COLO829 (cell line): ENCODE measurements at places on chromosomes 1 and 21.

GRCh38 chr1:2969845-2970291 is 51.4 kb upstream of the ACTRT2 start:
- no peak for DNase-seq

GRCh38 chr1:232598133-232598532 is 31.8 kb downstream of the SIPA1L2 start:
- no peak for DNase-seq

GRCh38 chr1:18752409-18752808 is 107.1 kb downstream of the TAS1R2 start:
- no peak for DNase-seq

DNA sequence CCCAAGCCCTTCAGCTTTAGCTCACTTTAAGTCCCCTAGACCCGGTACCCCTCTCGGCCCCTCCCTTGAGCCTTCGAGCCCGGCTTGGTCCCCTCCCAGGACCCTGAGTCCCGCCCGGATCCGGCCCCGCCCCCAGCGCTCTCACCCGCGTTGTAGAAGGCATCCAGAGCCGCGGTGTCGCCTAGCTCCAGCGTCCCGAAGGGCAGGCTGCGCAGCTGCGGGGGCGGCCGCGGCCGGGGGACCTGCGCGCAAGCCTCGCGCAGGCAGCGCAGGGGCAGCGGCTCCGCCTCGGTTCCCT is 699 bp downstream of the MAP3K6 start:
- DNase-seq = peak; percentile 51

GRCh38 chr1:156884560-156885184 is 8.8 kb upstream of the PEAR1 start:
- no peak for DNase-seq

- no peak for DNase-seq
These were observed 40.9 kb downstream of the FCRL3 start for GRCh38 chr1:157659576-157660247.

- no peak for DNase-seq
These were observed 9.1 kb upstream of the AK2 start for GRCh38 chr1:33045814-33046213.

GRCh38 chr1:94463765-94464330 is 45.7 kb downstream of the ABCD3 start:
- DNase-seq = peak; percentile 52

GRCh38 chr1:245802941-245803665 is 648.3 kb downstream of the KIF26B start:
- no peak for DNase-seq

- DNase-seq = peak; percentile 28
These were observed 149.3 kb downstream of the BRINP3 start for GRCh38 chr1:190328361-190328760.

GRCh38 chr21:26447932-26448475 is 125.1 kb downstream of the CYYR1 start:
- DNase-seq = no peak

DNA sequence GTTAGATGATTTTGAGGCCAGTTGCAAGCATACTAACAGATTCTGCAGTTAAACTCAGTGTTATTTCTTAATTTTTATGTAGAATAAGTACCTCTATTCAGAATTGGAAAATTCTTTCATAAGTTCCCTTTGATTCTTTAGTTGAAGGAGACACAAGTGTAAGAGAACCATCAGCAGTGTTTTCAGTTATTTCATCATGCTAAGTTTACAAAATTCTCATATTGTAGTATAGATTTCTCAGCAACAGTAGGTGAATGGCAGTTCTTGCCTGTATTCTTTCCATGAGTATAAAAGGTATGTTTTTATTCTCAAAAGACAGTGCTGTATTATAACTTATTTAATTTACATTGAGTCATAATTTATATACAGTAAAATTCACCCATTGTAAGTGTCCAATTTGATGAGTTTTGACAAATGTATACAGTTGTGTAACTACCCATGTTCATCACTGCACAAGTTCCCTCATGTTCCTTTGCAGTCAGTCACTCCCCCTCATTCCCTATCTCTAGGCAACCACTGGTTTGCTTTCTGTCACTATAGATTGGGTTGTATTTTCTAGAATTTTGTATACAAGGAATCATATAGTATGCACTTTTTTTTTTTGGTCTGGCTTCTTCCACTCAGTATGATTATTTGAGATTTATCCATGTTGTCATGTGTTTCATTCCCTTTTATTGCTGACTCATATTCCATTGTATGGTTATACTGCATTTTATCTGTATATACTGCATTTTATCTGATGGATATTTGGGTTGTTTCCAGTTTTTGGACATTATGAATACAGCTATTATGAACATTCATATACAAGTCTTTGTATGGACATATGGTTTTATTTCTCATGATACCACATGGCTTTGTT is 3.9 kb downstream of the RPS6KC1 start:
- DNase-seq = no peak

GRCh38 chr1:12445257-12445656 is 172.8 kb downstream of the DHRS3 start:
- DNase-seq = no peak

DNA sequence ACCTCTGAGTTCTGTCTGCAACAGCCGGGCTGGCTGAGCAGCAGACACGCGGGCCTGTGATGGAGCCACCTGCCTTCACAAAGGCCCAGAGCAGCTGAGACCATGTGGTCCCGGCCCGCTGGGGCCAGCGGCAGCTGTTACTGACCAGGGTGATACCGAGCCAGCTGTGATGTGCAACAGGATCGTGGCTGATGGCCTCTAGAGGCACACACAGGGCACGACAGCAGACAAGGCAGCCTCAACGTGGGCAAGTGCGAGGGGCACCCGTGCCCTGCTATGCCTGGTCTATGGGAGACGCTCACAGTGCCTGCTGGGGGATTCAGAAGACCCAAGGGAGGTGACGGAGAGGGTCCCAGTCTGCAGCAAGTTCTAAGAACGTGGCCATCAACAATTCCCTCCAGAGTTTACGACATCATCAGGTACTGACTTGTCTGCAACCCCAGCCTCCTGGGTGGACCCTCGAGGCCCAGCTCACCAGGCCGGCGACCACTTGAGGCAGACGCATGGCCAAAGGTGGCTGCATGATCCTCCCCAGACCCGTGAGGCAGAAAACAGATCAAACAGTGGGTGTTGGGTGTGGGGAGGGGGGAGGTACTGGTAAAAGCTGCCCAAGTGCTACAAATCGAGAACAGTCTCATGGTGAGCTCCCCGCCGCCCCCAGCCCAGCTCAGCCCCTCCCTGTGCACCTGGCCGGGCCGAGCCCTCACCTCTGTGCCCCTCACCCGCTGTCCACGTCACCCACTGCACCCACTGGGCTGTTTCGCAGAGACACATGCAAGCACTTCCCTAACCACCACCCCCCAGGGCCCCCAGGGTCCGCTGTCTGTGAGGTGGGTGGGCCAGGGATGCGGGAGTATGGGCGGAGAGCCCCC is 6.0 kb downstream of the POFUT2 start:
- no peak for DNase-seq

GRCh38 chr1:206014601-206015000 is 9.1 kb downstream of the CTSE start:
- DNase-seq = no peak

DNA sequence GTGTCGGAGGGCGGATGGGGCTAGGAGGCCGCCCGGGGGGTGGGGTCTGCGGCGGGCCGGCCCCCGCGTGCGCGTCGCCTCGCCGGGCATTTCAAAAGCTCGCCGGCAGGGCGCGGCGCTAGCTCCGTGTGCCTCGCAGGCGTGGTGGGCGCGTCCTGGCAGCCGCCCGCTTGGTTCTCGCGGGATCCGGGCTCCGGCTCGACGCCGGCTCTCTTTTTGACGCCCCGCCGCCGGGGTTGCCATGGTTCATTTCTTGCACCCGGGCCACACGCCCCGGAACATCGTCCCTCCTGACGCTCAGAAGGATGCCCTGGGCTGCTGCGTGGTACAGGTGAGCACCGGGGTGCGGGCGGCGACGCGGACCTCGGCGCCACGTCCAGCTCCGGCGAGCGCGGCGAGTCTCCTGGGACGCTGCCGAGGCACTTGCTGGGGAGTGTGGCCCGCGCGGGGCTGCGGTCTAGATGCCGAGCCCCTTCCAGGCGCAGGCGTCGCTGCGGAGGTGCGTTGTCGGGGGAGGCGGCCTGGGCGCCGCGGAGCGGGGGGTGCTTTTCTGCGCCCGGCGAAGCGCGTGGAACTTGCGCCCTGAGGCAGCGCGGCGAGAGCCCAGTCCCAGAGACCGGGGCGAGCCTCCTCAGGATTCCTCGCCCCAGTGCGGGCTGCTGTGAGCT is at the start of gene ZYG11A:
ZYG11A (plus strand) TSS at position 118 of the 668 bp plus-strand sequence; CDS start at position 242, 124 bp downstream.
- DNase-seq = peak; percentile 23

DNA sequence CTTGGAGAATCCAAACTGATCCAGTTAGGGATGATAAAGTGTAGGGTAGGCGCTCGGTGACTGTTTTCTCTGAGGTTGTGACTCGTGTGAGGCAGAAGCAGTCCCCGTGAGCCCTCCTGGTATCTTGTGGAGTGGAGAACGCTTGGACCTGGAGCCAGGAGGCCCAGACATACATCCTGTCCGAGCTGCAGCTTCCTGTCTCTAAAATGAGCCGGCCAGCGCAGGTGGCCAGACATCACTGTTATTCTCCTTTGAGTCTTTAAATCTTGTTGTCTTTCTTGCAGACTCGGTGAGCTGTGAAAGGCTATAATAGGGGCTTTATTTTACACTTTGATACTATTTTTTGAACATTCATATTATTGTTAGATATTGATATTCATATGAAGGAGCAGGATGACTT is 12.3 kb downstream of the PCSK9 start:
- DNase-seq = no peak
